Cardiac septum (tissue), 1 donor: ENCODE measurements at places on chromosomes 7 and 10.

GRCh38 chr7:7181519-7182155, 707 bp upstream of the C1GALT1 start:
- no peak for DNase-seq

- DNase-seq, result no peak
Measured at GRCh38 chr10:110372656-110373055, 67.9 kb upstream of the SMNDC1 start.

GRCh38 chr10:82277591-82277990, 402.6 kb downstream of the NRG3 start:
- no peak for DNase-seq

GRCh38 chr10:3054851-3055199, 12.5 kb upstream of the PFKP start:
- DNase-seq, result no peak

GRCh38 chr10:34181553-34182300, 633.4 kb downstream of the PARD3 start:
- DNase-seq, result no peak

DNA sequence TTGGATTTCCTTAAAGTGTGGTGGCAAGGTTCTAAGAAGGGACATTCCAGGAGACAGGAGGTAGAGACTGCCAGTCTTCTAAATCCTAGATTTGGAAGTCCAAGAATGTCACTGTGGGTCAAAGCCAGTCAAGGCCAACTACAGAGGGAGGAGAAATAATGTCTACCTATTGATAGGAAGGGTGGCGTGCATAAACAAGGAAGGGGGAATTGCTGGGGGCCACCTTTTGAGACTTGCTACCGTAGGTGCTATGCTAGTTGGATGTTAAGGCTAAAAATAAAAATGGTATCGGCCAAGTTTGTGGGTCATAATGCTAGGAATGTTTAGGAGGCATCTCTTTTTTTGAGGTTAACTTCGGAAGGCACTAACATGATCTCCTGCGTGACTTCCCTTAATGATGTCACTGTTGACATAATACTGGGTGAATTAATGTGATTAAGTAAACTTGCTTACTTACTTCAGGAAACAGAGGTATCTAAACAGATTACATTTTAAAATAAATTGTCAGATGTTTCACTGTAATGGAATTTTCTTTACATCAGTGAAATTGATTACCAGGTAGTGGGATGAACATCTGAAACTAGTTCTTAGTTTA, 4.8 kb downstream of the BTRC start:
- DNase-seq, result no peak

GRCh38 chr10:79353000-79353406, 5.7 kb downstream of the PPIF start:
- DNase-seq, result no peak

DNA sequence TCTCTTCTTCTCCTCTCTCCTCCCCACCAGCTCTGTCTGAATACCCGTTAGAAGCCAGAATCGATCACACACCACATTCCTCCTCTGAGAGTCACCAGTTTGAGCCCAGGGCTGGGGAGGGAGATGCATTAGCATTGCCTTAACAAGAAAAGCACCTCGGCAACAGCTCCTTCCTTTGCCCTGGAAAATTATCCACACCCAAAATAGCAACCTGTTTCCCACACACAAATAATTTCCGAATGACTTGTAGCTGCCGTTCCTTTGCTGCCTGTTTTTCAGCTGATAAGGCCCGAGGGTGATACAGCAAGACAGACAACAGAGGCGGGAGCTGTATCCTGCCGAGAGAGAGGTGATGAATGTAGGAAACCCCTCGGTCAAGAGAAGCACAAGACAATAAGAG, 91.3 kb downstream of the CPXM2 start:
- no peak for DNase-seq

- DNase-seq, result no peak
Measured at GRCh38 chr7:15402436-15403136, 159.2 kb downstream of the AGMO start.

- DNase-seq, result peak; percentile 56
Measured at GRCh38 chr7:57201021-57201894, 69.0 kb upstream of the ZNF479 start.

DNA sequence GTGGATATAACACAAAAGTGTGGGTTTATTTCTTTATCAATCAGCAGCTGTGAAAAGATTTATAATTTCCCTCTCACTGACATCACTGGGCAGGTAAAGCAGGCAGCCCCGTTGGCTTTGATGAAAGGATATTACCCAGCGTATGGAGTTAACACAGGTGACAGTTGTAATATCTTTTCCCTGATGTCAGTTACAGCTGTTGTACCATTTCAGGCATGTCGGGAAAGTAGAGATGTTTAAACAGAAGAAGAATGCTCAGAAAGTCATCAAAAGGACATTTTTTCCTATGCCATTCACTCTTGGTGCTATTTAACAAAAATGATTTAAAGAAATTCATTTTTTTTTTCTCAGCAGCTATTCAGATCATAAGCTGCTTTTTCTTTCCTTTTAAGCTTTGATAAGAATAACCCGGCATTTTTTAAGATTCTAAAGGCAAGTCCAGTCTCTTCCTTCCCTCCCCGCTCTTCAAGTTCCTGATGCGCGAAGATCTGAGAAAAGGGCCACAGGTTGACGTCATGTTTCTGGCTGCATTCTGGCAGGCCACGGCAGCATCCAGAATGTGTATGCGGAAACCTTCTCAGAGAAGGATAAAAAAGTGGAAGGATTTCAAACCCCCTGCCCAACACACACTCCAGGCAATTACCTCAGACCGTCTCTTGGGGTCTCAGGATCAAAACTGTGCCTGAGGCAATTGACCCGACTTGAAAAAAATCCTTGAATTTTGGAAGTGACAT, 32.5 kb upstream of the ADAM12 start:
- DNase-seq, result no peak

DNA sequence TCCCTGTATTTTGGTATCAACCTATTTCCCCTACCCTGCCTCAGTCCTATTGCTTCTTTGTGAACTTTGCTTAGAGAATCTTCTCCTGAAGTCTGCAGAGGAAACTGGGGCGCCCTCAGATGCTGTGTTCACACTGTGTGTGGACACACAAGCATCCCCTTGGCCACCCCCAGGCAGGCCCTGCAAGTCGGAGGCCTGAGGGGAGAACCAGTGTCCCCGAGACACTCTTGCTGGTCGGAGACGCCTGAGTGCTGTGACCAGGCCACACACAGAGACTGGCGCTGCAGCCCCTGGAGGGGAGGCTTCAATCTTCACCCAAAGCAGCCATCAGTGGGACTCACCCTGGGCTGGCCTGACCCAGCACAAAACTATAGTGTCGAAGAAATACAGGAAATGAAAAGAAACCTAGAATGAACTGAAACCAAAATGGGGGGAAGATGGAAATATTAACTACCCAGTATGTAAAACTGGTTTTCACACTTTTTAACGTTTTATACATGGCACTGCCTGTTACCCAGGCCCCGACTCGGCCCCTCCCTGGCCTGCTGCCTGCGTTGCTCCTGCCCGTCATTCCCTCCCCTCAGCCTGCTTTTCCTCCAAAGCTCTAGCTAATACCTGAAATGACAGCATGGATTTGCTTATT, 48.4 kb upstream of the FAM20C start:
- DNase-seq, result no peak

DNA sequence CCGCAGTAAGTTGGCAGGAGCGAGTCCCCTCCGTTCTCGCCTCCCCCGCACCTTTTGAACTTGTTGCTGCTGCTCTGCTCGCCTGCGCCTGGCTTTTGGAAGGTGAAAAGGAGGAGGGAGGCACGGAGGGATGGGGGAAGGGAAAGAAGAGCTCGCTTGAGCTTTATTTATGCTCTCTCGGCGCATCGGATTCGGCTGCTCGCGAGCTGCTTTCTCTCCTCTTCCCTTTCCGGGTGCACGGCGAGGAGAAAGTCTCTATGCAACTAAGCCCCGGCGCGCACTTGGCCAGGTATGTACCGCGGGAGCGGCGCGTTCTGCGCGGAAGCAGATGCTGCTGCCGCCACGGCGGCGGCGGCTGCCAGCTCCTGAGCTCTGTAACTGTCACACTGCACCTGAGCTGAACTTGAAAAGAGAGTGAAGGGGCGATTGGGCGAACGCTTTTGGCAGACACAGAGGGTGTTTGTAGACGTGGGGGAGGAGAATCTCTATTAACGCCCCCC, 551 bp downstream of the KCND2 start:
- peak; percentile 74 for DNase-seq

DNA sequence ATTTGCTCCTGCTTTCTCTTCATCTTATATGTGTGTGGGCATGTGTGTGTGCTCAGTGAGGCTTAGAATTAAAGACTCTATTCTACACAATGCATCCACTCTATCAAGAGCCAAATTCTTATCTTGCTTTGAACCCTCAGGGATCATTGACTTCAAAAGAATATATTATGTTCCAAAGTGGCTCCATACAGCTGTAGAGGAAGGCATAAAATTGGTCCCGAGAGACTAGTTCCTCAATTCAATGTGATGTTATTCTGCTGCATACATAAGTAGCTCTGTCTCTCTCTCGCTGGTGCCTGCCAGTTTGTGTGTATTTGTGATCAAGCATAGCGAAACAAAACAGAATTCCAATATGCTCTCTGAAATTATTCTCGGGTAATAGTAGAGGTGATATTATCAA, 997.9 kb upstream of the POT1 start:
- no peak for DNase-seq

GRCh38 chr7:100627238-100627549, 14.2 kb downstream of the TFR2 start:
- DNase-seq, result no peak

DNA sequence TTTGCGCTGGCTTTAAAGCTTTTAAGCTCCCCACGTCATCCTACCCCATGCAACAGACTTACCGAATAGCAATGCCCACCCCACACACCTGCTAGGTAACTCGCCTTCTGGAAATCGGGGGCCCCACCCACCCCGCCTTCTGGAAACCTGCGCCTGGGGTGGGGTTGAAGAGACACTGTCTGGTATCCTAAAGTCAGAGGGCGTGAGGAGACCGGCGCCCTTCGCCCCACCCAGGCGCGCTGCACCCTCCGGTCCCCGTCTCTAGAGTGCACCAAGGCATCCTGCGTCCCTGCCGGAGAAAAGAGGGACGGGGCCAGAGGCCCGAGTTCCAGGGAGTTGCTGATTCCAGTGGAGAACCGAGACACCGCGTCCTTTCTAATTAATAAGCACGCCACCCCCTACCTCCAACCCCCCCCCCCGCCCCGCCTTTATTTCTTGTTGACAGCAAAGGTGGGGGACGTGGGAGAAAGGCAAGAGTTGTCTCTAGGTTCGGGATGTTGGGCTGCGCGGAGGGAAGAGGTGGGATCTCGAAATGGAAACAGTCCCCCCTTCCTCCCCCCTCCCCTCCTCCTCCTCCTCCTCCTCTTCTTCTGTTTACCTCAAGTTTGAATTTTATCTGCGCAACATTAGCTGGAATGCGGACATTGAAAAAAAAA, 220.9 kb upstream of the MKLN1 start:
- DNase-seq, result no peak

GRCh38 chr7:134829380-134829986, 50.0 kb downstream of the CALD1 start:
- DNase-seq, result no peak

DNA sequence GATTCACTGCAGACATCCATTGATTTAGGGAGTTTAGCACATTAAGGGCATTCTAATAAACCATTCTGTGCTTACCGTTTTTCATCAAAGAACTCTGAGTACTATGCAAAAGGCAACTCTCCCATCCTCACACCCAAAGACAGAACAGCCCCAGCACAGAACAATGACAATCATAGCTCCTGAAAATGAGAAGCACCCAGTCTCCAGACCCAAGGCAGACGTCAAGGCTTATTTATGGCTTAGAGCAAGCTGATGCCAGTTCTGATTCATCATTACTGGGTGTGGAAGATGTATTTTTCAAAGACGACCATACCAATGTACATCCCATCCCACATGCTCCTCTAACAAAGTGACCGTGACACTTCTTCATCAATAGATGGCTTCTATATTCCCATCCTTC, 67.6 kb downstream of the OSBPL3 start:
- no peak for DNase-seq

DNA sequence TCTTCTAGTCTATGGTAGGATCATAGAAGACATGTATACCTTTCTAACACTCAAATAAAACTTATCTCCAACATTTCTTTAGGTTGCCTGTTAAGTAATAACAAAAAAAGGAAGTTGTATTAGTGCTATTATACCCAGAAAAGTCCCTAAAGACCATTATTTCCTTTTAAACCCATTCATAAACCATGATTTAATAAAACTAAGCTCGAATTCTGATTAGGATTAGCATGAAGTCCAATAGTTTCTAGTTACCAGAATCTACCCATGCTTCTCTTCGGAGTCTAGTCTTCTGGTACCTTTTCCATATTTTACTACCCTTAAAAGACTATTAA, 62.7 kb downstream of the USP6NL start:
- DNase-seq, result no peak

- no peak for DNase-seq
Measured at GRCh38 chr7:88756802-88757201, 2.7 kb upstream of the ZNF804B start.

DNA sequence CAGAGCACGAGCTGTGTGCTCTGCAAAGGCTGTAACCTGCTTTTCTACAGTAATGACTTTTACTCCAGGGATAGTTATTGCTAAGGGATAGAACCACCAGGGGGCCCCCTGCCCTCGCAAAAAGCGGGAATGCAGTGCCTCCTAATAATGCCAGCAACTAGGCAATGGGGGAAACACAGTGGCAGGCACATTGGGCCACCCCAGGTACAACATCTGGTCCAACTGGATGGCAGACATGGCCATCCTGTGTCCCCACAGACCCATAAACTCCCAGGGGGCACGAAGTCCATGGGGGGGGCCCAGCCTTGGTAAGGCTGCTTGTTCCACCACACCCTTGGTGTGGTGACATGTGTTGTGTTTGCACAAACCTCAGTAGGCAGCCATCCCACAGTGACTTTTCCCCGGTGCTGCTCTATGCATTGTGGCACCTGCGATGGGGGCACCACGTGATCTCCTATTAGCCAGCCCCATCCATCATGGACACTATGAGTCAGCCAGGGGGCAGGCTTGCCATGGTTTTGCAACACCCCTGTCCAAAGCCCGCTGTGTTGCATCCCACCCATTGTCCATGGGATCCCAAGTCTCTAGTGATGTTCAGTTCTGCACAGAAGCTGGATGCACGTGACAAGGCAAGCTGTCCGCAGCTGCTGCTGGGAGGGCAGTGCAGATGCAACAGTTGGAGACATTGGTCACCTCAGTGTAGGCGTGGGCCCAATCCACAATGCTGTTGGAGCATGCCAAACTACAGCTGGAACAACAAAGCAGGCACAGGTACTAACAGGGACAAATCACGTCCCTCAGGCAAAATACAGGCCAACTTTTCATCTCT, 84.0 kb downstream of the ANLN start:
- no peak for DNase-seq
